ENCODE measurements at places on chromosomes 16 and 17. TPM values are rescaled to one million over a fixed set of nuclear protein-coding genes. Genes with fewer than 3 reads are reported as not detected.

Gene NGFR
- total RNA-seq: 21.3 TPM

Gene MSRB1
- 36.8 TPM for total RNA-seq

Gene MYH11
- 23,237 TPM for total RNA-seq

Gene TNP2
- not detected for total RNA-seq

Gene MBTD1
- total RNA-seq: 7.3 TPM

Gene KRT14
- total RNA-seq: 105 TPM

Gene TMC5
- total RNA-seq: 3.0 TPM

Gene TPSB2
- 73.9 TPM for total RNA-seq

Data from gastroesophageal sphincter (tissue), 4 donors.